ENCODE measurements at places on chromosomes 13 and 19.

- DNase-seq: no peak
These were observed 318.0 kb upstream of the KLF12 start for GRCh38 chr13:74452176-74452575.

GRCh38 chr13:26377038-26377437 is 123.1 kb downstream of the CDK8 start:
- DNase-seq: peak; percentile 1

DNA sequence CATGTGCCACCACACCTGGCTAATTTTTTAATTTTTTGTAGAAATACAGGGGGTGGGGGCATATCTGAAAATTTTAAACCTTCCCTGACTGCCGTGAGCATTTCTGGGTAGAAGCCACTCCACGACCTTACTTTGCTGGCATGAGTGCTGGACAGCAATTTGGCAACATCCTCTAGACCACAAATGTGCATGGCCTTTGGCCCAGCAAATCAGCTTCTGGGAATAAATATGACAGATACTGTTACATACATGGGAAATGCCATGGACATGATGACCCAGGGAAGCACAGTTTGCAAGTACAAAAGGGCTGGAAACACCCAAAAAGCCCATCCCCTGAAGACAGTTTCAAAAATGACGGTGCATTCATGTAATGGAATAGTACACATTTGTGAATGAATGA is 3.2 kb upstream of the PVR start:
- DNase-seq: no peak

- DNase-seq: no peak
These were observed 3.9 kb upstream of the ZNF135 start for GRCh38 chr19:58054901-58055874.

DNA sequence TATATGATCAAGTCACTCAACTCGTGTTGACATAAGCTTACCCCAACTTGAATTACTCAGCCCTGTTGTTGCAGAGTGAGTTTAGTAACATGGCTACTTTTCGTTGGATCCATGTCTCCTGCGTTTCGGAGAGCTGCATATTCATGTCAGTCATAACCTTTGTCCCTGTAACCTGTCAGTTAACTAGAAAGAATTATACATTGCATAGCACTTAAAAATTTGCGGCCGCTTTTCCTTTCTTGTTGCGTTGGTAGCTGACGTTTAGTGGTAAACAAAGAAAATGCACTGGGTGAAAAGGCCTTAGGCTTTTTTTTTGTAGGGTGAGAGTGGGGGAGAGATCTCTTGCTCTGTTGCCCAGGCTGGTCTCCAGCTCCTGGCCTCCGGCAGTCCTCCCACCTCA is 14.2 kb downstream of the ZNF507 start:
- no peak for DNase-seq

GRCh38 chr19:1855040-1855827 is 7.0 kb upstream of the REXO1 start:
- DNase-seq: peak; percentile 65

GRCh38 chr13:20570517-20570916 is 3.6 kb downstream of the IFT88 start:
- DNase-seq: no peak

DNA sequence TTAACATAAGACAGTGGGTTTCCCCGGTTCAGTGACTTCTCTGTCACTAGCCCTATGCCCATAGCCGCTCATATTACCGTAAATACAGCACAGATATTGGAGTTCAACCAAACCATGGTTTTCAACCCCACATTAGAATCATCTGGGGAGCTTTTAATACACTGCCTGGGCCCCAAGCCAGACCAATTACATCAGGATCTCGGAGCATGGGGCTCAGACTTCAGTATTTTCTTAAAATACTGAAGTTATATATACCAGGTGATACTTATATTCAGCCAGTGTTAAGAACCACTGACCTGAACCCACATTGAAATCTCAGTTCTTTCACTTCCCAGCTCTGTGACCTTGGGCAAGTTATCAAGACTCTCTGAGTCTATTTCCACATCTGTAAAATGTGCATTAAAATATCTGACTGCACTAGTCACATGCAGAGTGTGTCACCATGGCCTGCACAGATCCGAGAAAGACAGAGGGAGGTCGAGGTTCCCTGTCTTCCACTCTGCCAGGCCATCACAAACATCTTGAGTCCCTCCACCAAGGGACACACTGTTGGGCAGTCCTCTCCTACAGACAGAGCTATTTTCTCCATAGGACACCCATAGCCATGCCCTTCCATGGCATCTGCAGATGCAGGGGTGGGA is 32.2 kb upstream of the IPO5 start:
- DNase-seq: no peak

DNA sequence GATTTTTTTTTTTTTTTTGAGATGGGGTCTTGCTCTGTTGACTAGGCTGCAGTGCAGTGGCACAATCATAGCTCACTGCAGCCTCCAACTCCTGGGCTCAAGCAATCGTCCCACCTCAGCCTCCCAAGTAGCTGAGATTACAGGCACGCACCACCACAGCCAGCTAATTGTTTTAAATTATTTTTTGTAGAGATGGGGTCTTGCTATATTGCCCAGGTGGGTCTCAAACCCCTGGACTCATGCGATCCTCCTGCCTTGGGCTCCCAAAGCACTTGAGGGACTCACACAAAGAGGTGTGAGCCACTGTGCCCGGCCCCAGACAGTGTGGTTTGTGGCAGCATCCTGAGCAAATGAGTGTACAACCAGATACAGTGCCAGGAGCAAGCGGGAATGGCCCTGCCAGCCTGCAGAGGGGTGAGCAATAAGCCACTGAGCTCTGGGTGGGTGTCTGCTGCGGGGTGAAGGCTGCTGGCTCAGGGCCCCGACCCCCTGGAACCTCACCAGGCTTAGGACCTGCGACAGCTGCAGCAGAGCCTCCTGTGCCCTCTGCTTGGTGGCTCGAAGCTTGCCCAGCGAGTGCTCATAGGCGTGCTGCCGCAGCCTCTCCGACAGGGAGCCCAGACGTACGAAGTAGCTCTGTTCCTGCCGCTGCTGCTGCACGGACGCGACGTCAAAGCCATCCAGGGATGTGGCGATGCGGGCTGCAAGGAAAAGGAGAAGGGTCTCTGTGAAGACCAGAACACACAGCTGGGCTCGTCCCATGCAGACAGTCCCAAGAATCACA is 15.9 kb upstream of the TICAM1 start:
- no peak for DNase-seq

- DNase-seq: no peak
These were observed 206.0 kb downstream of the FGF14 start for GRCh38 chr13:102195566-102196462.

- DNase-seq: no peak
These were observed 684.4 kb upstream of the PCDH9 start for GRCh38 chr13:67914535-67914934.

- no peak for DNase-seq
These were observed 13.2 kb downstream of the ADGRE3 start for GRCh38 chr19:14661372-14661924.

GRCh38 chr19:33464010-33464732 is 57.4 kb downstream of the PEPD start:
- no peak for DNase-seq

- no peak for DNase-seq
These were observed 250.8 kb downstream of the OXGR1 start for GRCh38 chr13:96743296-96744089.

- DNase-seq: no peak
These were observed 351.7 kb downstream of the SPRY2 start for GRCh38 chr13:79989217-79989661.

DNA sequence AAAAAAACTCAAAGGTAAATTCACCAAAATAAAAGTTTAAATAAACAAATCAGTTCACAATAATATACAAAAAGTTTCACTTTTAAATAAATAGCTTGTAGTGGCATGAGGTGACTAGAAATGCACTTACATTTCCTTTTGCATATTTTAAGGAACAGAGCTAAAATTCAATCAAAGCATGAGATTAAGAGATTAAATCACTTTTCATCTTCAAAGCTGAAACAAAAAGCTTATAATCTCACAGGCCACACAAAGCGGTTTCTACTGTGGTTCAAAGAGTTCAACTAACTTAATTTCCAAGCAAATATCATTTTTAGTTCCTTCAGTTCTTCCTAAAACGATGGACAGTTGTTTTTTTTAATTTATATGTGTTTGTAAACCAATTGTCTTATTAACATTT is 38.9 kb downstream of the TSC22D1 start:
- DNase-seq: no peak

DNA sequence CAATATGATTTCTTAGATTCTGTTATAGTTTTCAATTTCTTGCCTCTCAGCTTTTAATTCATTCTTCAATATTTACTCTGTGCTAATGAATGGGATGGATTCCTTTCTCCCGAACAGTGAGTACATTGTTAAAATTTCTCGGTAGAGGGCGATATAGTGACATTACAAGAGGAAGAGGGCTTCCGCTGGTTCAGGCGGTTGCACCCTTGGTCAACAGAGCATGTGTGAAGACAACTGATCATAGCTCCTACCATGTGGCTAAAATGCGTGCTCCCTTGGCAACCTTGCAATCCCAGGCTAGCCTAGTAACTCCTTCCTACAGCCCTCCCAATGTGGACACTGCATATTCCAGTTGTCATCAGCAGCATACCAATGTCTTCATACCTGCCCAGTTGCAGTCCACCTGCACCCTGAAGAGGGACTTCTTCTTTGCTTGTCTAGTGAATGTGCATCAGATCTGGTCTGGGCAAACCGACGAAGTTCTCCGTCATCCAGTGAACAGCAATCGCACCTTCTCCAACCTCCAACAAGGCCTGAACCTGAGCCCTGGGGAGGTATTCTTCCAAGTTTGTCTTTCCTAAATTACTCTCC is 653.0 kb upstream of the GPC6 start:
- DNase-seq: no peak

GRCh38 chr13:38535261-38535660 is 151.6 kb upstream of the FREM2 start:
- no peak for DNase-seq

- no peak for DNase-seq
These were observed 38.0 kb upstream of the MRI1 start for GRCh38 chr19:13726323-13726722.

GRCh38 chr13:111177921-111178320 is 62.8 kb downstream of the ARHGEF7 start:
- no peak for DNase-seq

DNA sequence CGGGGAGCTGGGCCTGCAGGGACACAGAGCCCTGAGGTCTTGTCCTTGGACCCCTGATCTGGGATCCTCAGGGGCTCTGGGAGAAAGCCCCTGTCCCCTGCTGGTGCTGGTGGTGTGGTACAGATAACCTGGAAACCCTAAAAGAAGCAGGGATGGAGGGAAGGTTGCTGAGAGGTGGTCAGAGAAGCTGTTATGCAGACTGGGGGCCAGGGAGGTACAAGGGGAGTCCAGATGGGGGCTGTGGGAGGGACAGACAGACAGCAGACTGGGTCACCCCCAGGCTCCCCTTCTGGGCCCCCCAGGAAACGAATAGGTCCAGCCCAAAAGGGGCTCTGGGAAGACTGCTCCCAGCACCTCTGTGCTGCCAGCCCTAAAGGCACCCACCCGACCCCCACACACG is 34.7 kb upstream of the PEPD start:
- DNase-seq: no peak

DNA sequence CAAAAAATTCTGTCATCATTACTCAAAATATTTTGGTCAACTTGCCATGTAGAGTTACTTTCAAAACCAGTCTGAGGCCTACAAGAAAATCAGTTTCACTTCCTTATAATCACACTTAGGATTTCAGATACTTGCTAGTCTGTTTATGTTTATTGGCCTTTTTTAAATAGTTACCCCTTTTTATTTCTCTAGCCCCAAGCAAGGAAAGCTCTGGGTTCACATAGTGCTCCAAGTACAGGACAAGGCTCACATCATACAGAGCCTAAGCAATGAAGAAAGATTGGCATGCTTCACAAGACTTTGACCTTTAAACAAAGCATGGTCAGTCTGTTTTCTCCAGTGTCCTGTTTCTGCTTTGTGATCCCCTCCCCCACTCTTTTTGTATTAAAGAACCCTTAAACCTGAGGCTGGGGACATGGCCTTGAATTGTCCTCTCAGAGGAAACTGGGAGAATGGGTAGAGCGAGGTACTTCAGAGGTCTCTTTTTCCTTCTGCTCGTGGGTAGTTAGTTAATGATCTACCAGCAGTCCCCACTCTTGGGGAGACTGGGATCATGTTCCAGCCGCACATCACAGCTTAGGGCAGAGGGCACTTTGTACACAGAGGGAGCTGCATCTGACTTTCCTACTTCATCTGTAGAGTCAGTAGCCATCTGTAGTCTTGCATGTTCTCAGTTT is 30.7 kb downstream of the CEACAM1 start:
- no peak for DNase-seq

GRCh38 chr19:47331931-47332547 is at the start of gene C5AR2:
Gene C5AR2, plus strand, starts transcription at chr19:47332175. Its CDS starts 8,625 bp downstream, at chr19:47340800.
- no peak for DNase-seq

DNA sequence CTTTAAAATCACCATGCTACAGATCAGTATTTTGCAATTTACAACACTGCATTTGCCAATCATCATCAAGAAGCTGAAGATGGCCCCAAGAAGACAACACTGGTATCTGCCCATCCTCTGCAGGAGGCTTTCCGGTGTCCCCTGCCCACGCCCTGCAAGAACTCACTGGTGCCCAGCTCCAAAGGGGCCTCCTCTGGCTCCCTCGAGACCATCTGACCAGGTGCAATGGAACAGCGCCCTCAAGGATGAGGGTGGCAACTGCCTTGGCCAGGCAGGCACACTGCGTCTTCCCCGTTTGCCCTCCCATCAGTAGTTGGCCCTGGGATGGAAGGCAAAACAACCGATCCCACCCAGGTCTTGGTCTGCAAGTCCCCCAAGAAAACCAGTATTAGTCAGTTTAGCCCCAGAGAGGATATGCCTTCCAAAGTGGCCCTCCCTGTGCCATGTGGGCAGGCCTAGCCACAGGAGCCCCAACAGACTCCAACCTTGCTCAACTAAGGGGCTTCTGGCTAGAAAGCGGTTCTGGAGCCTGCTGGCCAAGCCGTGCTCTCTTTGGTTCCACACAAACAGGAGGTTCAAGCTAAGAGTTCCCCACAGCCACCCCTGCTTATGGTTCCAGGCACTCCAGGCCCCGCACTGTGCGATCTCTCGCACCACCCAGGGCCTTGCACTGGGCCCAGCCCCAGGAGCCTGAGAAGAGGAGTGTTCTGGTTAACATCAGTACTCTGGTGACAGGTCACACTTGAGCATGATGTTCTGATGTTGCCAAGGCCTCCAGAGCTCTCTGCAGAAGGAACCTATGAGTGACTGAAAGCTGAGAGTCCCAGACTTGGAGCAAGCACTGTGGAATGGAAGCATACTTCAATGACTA is 4.7 kb downstream of the PCID2 start:
- DNase-seq: no peak
